Chondrocyte (in vitro differentiated cells): ENCODE measurements at places on chromosomes 2 and 18. TPM values are rescaled to one million over a fixed set of nuclear protein-coding genes. Genes with fewer than 3 reads are reported as not detected.

The TBC1D8 gene
- total RNA-seq = 6.2 to 8.2 TPM (median 7.3 TPM) in 3 replicates

DNA sequence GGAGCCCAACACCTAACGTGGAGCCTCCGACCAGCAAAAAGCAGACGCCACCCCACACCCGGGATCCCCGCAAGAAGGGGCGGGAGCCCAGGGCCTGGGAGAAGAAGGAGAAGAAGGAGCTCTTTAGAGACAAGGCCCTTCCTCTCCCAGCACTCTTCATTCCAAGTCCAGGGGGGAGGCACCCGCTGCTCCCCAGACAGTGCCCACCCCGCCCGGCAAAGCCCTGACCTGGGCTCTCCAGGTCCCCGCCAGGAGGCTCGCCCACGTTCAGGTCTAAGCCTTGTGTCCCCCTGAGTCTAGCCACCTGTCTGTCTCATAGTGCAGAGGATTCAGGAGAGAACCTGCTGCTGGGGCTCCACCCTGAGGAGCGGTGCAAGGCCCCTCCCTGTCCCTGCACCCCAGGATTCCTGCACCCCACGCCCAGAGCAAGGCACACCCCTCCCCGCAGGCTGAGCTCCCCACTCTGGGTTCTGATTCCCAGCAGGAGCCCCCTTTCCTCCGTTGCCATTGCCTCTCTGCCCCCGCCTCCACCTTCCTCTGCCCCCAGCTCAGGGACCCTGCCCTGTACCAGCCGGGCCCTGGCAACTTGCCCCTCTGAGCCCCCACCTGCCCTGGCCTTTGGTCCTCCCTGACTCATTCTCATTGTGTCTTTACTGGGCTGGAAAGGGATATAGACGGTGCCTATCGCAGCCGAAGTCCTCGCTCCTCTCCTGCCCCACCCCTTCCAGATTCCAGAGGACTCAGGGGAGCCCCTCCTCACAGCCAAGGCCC, 33.5 kb upstream of the GPC1 start:
- DNase-seq = no peak

GRCh38 chr2:225326969-225327368, 72.5 kb upstream of the NYAP2 start:
- DNase-seq = no peak

GRCh38 chr2:66575625-66576310, 140.8 kb downstream of the MEIS1 start:
- DNase-seq = no peak

The PJVK gene
- 3.7 to 6.6 TPM (median 4.2 TPM) in 3 replicates for total RNA-seq

GRCh38 chr2:190535586-190535985, 1.1 kb upstream of the NEMP2 start:
- no peak for DNase-seq

DNA sequence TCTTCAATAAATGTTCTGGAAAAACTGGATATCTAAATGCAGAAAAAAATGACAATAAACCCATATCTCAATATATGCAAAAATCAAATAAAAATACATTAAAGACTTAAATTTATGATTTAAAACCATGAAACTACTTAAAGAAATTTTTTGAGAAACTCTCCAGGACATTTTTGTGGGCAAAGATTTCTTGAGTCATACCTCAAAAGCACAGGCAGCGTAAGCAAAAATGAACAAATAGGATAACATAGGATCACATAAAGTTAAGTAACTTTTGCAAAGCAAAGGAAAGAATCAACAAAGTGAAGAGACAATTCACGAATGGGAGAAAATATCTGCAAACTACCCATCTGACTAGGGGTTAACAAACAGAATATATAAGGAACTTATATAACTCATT, 1545.5 kb downstream of the SUCLG1 start:
- no peak for DNase-seq

GRCh38 chr18:74654638-74655037, 57.0 kb downstream of the ZNF407 start:
- no peak for DNase-seq

The LAMA3 gene
- 1.6 to 2.8 TPM (median 1.9 TPM) in 3 replicates for total RNA-seq

The NYAP2 gene
- total RNA-seq = 0.05 TPM in 1 of 3 replicates, not detected in the others

GRCh38 chr18:3889803-3890202, 439.8 kb downstream of the TGIF1 start:
- DNase-seq = no peak

The GAD1 gene
- not detected in 3 replicates for total RNA-seq

GRCh38 chr18:75456199-75456631, 28.7 kb upstream of the SMIM21 start:
- DNase-seq = no peak

DNA sequence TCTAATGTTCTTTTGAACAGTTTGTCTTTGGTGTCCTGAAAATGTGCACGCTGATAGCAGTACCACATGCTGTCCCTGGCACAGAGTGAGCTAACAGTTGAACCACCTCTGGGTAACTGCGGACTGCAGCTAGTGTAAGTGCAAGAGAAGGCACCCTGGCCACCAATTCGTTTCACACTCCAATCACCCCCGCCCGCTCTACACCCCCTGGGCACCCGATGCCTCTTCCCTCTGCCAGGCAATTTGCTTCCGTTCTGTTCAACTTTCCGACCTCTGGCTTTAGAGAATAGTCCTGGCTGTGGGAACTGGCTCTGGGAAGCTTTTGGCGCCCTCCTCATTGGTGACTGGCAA, 1.4 kb downstream of the DOCK10 start:
- DNase-seq = no peak

The QPCT gene
- 0.67 to 1.2 TPM in 2 of 3 replicates, not detected in the other for total RNA-seq

The PTPRM gene
- 116 to 142 TPM (median 131 TPM) in 3 replicates for total RNA-seq

The PRSS56 gene
- not detected in 3 replicates for total RNA-seq

DNA sequence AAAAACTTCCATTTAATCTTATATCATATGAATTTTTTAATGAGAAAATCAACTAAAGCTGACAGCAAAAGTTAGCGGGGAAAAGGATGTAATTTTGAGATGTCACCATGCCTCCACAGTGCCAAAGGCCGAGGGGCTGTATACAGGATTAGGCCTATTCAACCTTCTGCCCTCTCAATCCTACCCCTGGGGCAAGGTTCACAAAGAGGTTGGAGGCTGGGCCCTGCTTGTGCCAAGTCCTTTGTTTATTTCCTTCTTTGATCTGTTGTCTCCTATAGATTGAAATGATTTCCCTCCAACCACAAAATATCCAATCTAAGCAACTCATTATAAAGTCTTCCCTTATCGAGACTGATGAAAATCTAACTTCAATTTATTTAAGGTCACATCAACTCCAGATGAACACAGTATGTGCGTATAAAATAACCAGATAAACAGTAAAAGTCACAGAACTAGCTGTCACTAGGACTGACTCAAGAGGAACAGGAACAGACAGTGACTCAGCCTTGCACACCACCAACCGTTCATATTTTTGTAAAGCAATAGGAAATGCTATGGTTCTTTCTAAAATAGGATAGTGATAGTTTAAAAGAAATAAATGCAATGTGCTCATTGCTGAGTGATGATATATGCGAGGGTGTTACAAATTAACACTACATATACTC, 95.8 kb downstream of the SLC25A12 start:
- DNase-seq = no peak

The NOSTRIN gene
- total RNA-seq = 0.27 TPM in 1 of 3 replicates, not detected in the others

DNA sequence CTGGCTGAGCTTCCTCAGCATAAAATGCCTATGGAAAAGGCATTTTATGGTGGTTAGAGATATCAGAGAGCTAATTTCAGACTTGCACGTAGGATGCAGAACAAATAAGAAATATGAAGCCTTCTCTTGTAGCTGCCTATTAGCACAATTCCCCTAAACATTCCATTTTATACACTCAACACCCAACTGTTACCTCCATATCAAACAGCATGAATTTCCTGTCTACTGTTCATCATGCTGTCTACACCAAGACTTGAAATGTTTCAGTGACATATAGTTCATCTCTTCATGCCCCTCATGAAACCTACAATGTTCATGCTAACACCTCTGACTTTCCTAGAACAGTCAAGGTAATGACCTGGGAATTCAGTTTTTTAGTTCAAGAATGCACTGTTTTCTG, 249.9 kb downstream of the PIEZO2 start:
- no peak for DNase-seq

- DNase-seq = no peak
These were observed 281.0 kb upstream of the KYNU start for GRCh38 chr2:142596334-142597088.

DNA sequence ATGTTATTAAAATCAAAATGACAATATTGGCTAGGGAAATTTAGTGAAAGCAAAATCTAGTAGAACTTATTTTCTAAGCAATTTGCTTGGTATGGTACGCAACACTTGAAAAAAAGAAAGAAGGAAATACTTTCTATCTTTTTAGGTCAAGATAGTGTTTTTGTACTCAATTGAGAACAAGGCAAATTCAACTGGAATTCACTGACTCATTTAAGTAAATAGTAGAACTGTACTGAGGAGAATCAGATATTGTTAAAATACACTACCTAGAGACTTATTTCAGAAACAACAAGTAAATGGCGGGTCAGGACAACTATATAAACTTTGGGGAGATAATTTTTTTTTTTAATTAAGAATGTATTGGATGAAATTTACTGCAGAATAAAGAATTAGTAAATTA, 18.9 kb downstream of the ZRANB3 start:
- no peak for DNase-seq

The TTN gene
- total RNA-seq = not detected in 3 replicates

The MZT2A gene
- total RNA-seq = 96.5 to 112 TPM (median 109 TPM) in 3 replicates

The ESPNL gene
- 0.07 to 0.17 TPM (median 0.15 TPM) in 3 replicates for total RNA-seq

DNA sequence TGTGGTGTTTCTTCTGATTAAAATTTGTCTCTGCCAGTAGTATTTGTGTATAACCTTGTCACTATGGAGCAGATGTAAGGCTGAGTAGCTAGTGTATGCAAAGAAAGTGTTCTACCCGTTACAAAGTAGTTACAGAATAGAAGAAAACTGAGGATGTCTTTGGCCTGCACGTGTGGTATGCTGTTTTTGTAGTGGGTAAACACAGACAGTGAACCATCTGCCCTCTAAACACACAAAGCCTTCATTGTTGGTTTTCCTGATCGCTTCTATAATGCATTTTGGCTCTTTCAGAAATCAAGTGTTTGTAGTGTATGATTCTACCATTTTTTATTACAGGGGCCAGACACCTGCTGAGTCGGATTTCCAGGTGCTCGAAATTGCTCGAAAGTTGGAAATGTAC, 61.5 kb downstream of the FARP2 start:
- no peak for DNase-seq

- DNase-seq = no peak
These were observed 42.1 kb upstream of the GALR1 start for GRCh38 chr18:77207540-77207939.

The REEP1 gene
- 2.4 to 3.1 TPM (median 2.6 TPM) in 3 replicates for total RNA-seq
